Naive B cell (primary cell): ENCODE measurements at places on chromosomes 16 and 17.

DNA sequence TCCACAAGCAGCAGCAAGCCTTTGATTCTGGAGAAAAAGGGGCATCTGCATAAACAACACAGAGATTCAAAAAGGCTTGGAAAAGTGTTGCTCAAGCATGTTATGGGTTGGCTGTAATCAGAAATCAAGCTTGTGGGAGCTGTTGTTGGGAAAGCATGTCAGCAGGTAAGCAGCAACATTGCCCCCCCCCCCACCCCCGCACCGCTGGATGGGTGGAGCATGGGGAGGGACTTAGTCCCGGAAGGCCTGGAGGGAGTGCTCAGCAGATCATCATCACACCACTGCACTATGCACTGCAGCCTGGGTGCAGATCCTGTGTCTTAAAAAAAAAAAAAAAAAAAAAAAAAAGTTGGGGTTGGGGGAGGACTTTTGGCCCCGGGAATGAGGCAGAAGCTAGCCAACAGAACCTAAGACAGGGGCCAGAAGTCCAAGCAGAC is 16.8 kb upstream of the AKAP1 start:
- no peak overlapping the region for H3K27ac ChIP-seq
- H3K36me3 ChIP-seq = no peaks in the 10 kb centered on the region
- H3K4me3 ChIP-seq = no peak overlapping the region
- no peak for DNase-seq
- no peaks in the 10 kb centered on the region for H3K4me1 ChIP-seq

GRCh38 chr17:72839131-72839725 is 253.3 kb downstream of the SLC39A11 start:
- H3K27ac ChIP-seq = no peak overlapping the region
- H3K4me1 ChIP-seq = no peaks in the 10 kb centered on the region
- peaks cover 46% of the 10 kb centered on the region for H3K36me3 ChIP-seq
- DNase-seq = no peak
- H3K4me3 ChIP-seq = no peak overlapping the region

DNA sequence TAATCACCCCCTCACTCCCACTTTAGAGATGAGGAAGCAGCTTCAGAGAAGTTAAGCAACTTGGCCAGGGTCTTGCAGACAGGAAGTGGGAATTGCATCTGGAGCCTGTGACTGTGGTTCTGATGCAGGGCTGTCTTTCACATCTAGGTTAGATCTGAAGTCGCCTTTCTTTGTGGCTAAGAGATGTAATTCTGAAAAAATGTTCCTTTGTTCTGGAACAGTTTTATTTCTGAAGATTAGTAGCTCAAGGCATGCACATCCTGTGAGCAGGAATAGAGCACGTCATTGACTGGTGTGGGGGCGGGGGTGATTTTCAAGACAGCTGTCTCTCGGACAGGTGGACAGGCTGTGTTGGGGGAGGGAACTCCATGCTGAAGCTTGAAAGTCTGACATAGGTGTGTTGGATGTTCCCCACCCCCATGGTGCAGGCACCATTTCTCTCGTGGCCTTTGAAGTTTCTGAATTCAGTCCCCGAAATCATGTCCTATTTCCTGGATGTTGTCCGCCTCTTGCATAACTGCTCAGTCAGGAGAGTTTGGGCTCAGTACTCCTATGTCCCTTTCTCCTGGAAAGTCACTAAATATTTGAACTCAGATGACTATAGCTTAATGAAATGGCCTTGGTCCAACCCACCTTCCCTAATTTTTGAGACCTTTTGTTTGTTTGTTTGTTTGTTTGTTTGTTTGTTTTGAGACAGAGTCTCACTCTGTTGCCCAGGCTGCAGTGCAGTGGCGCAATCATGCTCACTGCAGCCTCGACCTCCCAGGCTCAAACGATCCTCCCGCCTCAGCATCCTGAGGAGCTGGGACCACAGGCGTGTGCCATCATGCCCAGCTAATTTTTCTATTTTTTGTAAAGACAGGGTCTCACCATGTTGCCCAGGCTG is 21.0 kb upstream of the HERPUD1 start:
- H3K36me3 ChIP-seq = no peaks in the 10 kb centered on the region
- H3K4me1 ChIP-seq = peaks cover 62% of the 10 kb centered on the region
- H3K27ac ChIP-seq = peak overlapping the region; percentile 100
- peak overlapping the region; percentile 79 for H3K4me3 ChIP-seq
- DNase-seq = no peak
- H3K27me3 ChIP-seq = no peaks in the 10 kb centered on the region

DNA sequence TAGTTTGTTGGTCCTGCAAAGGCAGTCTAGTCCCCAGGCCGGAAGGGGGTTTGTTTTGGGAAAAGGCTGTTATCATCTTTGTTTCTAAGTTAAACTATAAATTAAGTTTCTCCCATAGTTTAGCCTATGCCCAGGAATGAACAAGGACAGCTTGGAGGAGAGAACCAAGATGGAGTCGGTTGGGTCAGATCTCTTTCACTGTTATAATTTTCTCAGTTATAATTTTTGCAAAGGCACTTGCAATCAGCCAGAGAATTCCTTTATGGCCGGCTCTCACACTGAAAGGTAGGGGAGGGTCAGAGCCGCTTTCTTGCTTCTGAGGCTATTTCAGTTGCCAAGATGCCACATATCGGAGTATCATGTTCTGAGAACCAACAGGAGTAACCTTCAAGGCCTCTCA is 59.2 kb upstream of the ATF7IP2 start:
- DNase-seq = no peak
- no peaks in the 10 kb centered on the region for H3K36me3 ChIP-seq
- peak overlapping the region; percentile 34 for H3K27ac ChIP-seq
- no peaks in the 10 kb centered on the region for H3K27me3 ChIP-seq
- H3K4me3 ChIP-seq = no peak overlapping the region

DNA sequence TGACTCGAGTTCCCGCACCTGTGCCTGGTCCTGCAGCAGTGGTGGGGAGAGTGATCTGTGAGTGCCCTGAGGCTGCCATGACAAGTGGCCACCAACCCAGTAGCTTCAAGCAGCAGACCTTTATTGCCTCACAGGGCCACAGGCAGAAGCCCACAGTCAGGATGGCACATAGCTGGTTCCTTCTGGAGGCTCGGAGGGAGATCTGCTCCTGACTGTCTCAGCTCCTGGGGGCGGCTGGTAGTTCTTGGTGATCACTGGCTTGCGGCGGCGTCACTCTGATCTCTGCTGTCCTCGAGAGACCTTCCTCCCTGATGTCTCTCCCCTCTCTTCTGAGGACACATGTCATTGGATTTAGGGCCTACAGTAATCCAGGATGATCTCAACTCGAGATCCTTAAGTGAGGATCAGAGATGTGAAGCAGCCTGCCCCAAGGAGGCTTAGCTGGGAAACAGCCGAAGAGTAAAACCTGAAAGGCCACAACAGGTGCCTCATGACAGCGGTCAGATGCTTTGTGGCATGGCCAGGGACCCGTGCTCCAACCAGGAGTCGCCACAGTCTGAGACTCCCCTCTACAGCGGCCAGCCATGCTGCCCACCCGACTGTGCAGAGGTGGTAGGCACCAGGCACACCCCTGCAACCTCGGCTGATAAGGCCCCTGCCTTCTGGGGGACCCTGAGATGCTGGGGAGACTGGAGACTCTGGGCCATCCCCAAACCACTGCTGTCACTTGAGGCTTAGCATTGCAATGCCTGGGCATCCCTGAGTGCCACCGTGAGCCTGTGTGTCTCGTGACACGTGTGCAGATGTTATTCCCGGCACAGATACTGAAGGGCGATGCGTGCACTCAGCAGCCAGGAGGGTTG is 30.0 kb upstream of the SLC38A10 start:
- no peaks in the 10 kb centered on the region for H3K4me1 ChIP-seq
- H3K4me3 ChIP-seq = no peak overlapping the region
- no peak for DNase-seq
- no peaks in the 10 kb centered on the region for H3K36me3 ChIP-seq

DNA sequence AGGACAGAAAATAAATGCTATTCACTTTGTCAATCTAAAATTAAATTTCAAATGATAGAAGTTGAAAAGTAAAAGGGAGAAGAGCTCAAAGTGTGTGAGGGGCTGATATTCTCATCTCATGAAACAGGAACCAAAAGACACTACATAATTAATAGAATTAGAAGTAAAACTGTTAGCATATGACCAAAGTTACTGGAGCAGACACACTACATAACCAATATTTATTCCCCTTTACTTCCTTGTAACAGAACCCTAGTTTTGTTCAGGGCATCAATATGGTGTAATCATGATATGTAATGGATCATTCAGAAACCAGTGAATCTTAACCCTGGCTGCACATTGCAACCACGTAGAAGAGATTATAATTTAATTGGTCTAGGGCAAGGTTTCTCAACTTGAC is 109.5 kb upstream of the SIAH1 start:
- H3K4me3 ChIP-seq = no peak overlapping the region
- no peak for DNase-seq
- H3K4me1 ChIP-seq = peaks cover 4% of the 10 kb centered on the region
- no peaks in the 10 kb centered on the region for H3K27me3 ChIP-seq

DNA sequence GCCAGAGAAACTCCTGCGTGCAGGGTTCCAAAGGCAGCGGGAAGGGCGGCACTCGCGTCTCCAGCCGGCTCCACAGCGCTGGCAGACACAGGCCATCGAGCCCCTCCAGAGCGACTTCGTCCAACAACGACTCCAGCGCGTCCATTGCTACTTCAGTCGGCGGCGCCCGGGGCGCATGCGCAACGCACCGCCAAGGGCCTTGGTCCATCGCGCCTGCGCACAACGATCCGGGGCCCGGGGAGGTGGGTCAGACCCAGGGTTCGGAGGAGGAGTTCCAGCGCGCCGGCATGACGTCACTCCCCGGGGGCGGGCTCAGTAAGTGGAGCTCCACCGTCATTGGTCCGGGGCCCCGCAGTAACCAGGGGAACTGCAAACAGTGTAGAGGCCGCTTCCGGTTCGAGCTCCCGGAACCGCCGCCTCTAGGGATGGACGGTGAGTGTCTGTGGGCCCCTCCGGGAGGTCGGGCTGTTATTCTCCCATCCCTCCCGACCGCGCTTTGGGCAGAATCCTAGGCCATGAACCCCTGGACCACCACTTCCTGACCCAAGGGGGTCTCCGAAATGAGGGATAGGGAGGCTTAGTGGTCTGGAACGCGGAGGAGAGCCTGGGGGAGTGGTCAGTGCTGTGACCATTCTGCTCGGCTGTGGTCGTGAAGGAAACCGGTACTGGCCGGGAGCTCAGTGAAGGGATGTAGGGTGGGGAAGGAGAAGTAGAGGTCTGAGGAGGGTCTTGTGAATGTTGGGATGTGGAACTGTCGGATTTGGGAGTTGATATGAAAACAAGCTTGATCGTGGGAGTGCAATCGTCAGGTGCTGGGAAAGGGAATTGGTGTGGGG is at the start of the genes GTF3C1 and KATNIP:
TSS of gene GTF3C1 (minus strand) at position 168 of the 836 bp plus-strand sequence. CDS start at position 145, 23 bp downstream.
TSS of gene KATNIP (plus strand) at position 399 of the 836 bp plus-strand sequence. CDS start at position 426, 27 bp downstream.
- H3K27ac ChIP-seq = peak within 1 kb of the TSS; percentile 100
- peak within 1 kb of the TSS; percentile 100 for H3K4me3 ChIP-seq
- no peaks in the 10 kb centered on the region for H3K36me3 ChIP-seq
- peak; percentile 100 for DNase-seq
- no peaks in the 10 kb centered on the region for H3K27me3 ChIP-seq

- H3K4me1 ChIP-seq = peaks cover 51% of the 10 kb centered on the region
- H3K27ac ChIP-seq = peak overlapping the region; percentile 100
- H3K27me3 ChIP-seq = no peaks in the 10 kb centered on the region
- no peak for DNase-seq
- no peaks in the 10 kb centered on the region for H3K36me3 ChIP-seq
Observed at GRCh38 chr17:64984181-64984580, 64.9 kb upstream of the LRRC37A3 start.

DNA sequence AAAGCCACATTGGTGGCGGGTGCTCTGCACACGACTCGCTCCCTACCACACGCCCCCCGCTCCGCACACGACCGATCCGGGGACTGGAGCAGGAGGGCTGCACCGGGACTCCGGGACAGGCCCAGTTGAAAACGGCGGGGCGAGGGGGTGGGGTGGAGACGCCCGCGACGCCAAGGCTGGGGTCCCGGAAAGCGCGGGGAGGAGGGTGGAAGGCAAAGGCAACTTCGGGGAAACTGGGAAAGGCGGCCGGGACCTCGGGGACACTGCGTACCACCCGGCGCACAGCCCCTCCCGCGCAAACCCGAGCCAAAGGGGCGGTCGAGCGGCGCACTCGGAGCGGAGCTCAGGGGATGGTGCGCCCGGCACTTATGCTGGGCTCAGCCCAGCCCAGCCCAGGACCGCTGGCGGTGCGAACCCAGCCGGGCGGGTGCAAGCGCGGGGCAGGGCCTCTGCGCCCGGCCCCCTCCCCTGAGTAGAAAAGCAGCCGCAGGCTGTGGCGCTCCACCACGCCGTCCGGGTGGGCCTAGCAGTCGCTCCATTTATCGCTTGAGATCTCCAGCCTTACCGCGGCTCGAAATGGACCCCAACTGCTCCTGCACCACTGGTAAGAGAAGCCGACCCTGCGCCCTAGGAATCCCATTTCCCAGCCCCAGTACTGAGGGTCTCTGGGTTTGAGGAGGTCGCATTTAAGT is at the start of gene MT1M:
TSS of gene MT1M (plus strand) at position 504 of the 692 bp plus-strand sequence. CDS start at position 577, 73 bp downstream.
- H3K4me1 ChIP-seq = peaks cover 48% of the 10 kb centered on the region
- peaks cover 70% of the 10 kb centered on the region for H3K27me3 ChIP-seq
- no peak within 1 kb of the TSS for H3K27ac ChIP-seq

GRCh38 chr17:67270416-67270815 is 25.4 kb upstream of the HELZ start:
- DNase-seq = no peak
- no peaks in the 10 kb centered on the region for H3K36me3 ChIP-seq
